ENCODE measurements at places on chromosomes 3 and 15.

GRCh38 chr3:133761605-133762484 lies 15.7 kb downstream of the TF start:
- no peak for DNase-seq

- no peak for DNase-seq
Measured at GRCh38 chr15:85623315-85624049, 171.2 kb downstream of the KLHL25 start.

DNA sequence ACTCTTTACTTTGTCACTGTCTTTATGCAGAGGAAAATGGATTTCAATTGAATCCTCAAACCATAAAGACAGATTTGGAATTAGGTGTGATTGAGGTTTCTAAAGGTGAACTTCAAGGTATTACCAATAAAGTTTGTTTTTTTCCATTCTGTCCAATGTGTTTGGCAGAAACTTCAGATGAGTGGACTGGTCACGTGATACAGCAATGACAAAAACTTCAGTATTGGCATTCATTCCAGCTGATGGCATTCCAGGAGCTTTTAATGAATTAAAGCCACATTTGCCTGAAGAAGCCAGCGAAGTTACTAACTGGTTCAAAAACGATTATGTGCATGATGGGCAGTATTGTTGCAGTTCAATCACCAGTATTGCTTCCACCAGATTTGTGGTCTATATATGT lies 4.5 kb upstream of the MASP1 start:
- no peak for DNase-seq

DNA sequence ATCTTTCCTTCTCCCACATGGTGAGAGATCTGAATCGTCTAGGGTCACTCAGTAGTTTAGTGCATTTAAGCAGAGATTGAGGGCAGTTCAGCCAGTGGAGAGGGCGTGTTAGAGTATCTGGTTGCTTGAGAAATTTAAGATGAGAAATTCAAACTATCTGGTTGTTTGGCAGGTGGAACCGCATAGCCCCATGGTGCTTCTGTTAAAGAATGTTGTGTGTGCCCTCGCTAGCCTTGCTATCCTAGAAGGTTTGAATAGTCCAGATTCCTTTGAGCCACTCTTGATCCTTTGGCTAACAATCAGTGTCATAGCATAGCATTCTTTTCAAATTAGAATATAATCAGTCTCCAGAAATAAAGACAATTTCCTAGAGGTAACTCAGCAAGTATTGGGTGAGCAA lies 32.1 kb downstream of the ABHD17C start:
- DNase-seq = no peak

DNA sequence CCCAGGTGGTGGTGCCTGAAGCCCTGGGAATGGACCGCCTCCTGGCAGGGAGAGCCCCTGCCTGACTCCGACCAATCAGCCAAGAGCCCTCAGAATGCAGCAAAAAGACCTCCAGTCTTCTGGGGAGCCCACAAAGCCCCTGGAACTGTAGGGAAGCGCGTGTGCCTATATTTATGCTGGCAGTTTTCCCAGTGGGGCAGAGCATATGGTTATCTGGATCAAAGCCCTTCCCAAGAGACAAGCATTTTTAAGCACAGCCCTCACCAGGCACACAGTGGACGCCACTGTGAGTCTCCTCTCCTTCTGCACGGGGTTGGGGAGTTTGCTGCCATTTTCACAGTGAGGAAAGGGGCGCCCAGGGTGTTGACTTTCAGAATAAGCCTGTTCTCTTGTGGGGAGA lies 80.9 kb upstream of the RPL32 start:
- DNase-seq = no peak

DNA sequence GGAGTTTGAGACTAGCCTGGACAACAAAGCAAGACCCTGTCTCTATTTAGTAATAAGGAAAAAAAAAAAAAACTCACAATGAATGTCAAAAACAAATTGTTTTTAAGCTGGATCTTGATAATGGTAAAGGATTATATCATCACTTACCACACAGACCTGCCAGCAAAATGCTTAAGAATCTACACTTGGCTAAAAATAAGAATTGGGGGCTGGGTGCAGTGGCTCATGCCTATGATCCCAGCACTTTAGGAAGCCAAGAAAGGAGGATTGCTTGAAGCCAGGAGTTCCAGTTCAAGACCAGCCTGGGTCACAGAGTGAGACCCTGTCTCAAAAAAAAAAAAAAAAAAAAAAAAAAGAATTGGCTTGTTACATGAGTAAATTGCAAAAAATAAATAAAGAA lies 31.0 kb downstream of the ACAP2 start:
- no peak for DNase-seq

- DNase-seq = no peak
Measured at GRCh38 chr3:187015903-187016638, 85.7 kb downstream of the ST6GAL1 start.

DNA sequence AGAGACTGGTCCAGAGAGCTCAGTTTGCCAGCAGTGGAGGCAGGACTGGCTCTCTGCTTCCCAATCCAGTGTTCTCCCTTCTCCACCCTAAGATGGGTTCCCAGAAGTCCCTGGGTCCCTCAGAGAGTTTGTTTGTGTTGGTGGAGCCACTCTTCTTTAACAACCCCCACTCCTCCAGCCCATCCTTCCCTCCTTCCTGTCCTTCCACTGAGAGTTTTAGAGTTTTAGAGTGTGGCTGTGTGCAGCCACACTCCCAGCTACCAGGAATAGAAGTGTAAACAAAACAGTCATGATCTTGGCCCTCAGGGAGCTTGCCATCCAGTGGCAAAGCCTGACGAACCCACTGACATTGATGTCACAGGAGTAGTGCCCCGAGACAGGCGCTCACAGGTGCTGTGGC lies 12.5 kb upstream of the FBLN2 start:
- DNase-seq = no peak

GRCh38 chr15:81314378-81314777 lies 9.6 kb downstream of the STARD5 start:
- DNase-seq = peak; percentile 8

DNA sequence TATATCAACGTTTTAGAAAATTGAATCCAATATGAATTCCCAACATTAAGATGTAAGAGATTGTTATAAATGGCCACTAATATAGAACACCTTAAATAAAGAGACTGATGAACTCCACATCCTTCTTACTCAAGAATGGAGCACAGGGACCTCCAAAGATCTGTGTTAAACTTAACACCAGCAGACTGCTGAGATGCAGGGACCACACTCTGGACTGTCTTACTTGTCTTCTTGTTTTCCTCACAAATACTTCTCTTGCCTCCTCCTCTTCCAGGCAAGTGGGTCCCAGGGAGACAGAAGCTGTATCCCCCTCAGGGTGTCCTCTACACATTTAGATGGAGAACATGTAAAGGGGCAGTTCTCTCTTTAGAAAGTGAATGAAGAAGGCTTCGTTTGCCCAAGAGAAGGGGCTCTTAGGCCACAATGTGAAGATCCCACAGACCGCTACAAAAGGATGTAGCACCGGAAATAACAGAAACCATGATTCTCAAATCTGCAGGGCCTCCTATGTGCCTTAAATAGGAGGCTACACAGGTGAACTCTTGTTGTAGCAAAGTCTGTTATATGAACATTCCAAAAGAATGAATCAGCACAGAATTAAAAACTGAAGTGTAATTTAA lies 52.2 kb downstream of the SATB1 start:
- no peak for DNase-seq

DNA sequence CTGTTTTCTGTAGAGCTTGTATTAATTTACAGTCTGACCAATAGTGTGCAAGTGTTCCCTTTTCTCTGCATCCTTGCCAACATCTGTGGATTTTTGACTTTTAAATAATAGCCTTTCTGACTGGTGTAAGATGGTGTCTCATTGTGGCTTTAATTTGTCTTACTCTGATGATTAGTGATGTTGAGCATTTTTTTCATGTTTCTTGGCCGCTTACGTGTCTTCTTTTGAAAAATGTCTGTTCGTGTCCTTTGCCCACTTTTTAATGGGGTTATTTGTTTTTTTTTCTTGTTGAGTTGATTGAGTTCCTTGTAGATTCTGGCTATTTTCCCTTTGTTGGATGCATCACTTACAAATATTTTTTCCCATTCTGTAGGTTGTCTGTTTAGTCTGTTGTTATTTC lies 7.6 kb upstream of the ACOX2 start:
- no peak for DNase-seq

GRCh38 chr3:178244733-178245709 lies 291.2 kb upstream of the KCNMB2 start:
- no peak for DNase-seq

GRCh38 chr3:73411993-73412392 lies 212.7 kb downstream of the PDZRN3 start:
- no peak for DNase-seq

- no peak for DNase-seq
Measured at GRCh38 chr3:113222451-113223086, 11.2 kb downstream of the BOC start.

DNA sequence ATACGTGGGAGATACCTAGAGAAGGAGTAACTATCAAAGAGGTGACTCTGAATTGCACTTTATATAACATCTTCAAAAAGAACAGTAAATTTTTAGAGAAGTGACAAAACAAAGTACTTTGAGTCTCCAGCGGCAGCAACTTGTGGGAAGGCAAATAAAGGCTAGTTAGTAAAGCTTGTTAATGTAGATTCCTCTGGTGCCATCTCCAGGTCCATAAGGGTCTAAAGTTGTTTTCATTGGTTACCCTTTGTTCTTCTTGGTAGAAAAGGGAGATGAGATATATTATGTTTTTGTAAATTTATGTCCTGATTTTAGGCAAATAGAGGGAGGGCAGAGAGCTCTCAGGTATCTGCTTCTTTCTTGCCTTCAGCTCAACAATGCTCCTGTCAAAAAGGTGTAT lies 161.6 kb downstream of the MYRIP start:
- no peak for DNase-seq

DNA sequence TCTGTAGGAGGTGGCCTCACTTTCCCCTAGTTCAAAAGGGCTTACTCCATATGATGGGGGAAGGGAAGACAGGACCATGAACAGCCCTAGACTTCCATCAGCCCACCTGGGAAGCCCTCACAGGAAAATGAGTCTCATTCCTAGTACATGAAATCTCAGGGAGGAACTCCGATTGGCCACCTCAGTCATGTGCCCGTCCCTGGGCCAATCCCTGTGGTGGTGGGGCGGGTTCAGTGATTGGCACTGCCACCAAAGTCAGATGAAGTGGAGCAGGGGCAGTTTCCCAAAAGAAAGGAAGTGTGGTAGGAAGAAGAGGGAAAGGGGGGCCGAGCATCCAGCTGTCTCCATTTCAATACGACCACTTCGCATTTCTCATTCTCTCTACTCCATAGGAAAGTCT lies 25.9 kb upstream of the GP9 start:
- DNase-seq = no peak

- DNase-seq = no peak
Measured at GRCh38 chr15:67918205-67918861, 78.5 kb upstream of the RNU6-1 start.

DNA sequence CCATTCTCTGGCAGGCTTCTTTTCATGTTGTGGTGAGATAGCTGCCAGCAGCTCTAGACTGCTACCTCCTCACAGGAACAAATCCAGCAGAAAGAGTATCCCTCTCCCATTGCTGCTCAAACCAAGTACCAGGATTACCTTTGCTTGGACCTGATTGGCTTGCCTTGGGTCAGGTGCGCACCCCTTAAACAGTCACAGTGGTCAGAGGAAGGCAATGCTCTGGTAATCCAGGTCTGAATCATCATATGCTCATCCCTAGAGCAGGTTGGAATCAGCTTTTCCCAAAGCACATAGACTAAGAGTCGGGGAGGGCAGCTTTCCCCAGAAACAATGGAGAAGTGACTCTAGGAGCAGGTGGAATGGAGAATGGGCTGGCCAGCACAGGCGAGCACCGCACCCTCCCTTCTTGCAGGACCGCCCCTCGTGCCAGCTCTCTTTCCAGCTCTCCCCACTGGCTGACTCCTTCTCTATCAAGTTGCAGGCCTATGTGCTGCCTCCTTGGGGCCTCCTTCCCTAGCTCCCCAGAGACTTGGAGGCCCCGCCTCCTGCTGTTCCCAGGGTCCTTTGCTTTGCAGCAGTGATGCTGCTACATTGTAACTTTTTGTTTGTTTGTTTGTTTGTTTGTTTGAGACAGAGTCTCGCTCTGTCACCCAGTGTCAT lies 29.9 kb upstream of the ADPGK start:
- no peak for DNase-seq

GRCh38 chr3:191217301-191217700 lies 18.3 kb downstream of the OSTN start:
- no peak for DNase-seq

DNA sequence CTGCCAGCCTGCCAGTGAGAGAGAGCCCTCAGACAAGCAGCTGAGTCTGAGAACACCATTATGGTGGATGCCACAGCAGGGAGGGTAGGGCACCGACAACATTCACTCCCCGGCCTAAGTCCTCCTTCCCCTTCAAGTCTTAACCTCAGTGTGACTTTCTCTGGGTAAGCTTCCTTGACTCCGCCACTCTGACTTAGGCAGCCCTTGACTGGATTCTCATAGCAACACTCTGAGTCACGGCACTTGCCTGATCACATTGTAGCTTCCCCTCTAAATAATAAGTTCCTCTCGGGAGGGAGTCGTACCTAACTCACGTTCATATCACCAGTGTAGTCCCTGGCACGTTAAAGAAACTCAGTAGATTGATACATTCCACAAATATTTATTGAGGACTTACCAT lies 180.5 kb downstream of the FOXB1 start:
- no peak for DNase-seq

- DNase-seq = no peak
Measured at GRCh38 chr3:177778633-177779032, 581.4 kb upstream of the TBL1XR1 start.

- DNase-seq = no peak
Measured at GRCh38 chr15:36911322-36911944, 188.9 kb downstream of the MEIS2 start.

DNA sequence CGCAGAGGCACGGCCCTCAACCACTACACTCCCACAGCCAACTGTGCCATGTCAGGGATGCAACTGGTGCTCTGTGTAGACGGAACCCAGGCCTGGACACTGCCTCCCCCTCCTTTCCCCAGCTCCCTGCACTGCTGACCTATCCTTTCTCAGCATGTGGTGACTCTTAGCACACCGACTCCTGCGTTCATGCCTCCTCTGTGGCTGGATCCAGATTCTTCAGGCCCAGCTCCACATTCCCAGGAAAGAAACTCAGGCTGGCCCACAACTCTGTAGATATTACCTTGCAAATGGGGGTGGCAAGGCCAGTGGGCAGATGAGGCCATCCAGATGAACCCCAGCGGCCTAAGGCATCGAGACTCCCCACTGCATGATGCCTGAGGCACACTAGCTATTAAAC lies 272.7 kb downstream of the OCA2 start:
- DNase-seq = no peak

GRCh38 chr3:39166932-39167532 lies 13.6 kb upstream of the CSRNP1 start:
- DNase-seq = no peak

GRCh38 chr3:25259871-25260270 lies 168.2 kb upstream of the RARB start:
- no peak for DNase-seq

DNA sequence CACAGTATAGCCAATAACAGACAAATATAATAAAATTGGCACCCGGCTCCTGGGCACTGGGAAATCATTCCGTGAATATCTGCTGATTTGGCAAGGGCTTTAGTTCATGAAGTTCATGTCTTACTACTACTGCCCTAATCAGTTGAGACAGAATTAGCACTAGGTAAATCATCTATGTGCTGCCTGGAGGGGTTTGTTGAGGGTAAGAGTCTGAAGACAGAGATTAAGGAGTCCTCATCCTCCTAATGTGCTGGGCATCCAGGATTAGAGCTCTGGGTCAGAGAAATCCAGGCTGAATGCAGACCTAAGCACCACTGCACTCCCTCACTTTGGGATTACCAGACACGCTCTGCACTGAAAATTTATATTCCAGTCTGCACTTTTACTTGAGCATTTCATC lies 2.0 kb downstream of the SAMD7 start:
- no peak for DNase-seq
